MCF 10A (cell line): ENCODE measurements at places on chromosomes 3 and 15. TPM values are rescaled to one million over a fixed set of nuclear protein-coding genes. Genes with fewer than 3 reads are reported as not detected.

Gene ANKDD1A
- 0.16 and 0.66 TPM in 2 replicates for total RNA-seq

Gene SPATA12
- 0.12 TPM in 1 of 2 replicates, not detected in the other for total RNA-seq

Gene OXTR
- 0.63 and 1.2 TPM in 2 replicates for total RNA-seq

Gene PCLAF
- total RNA-seq, result 8.6 and 22.2 TPM in 2 replicates

DNA sequence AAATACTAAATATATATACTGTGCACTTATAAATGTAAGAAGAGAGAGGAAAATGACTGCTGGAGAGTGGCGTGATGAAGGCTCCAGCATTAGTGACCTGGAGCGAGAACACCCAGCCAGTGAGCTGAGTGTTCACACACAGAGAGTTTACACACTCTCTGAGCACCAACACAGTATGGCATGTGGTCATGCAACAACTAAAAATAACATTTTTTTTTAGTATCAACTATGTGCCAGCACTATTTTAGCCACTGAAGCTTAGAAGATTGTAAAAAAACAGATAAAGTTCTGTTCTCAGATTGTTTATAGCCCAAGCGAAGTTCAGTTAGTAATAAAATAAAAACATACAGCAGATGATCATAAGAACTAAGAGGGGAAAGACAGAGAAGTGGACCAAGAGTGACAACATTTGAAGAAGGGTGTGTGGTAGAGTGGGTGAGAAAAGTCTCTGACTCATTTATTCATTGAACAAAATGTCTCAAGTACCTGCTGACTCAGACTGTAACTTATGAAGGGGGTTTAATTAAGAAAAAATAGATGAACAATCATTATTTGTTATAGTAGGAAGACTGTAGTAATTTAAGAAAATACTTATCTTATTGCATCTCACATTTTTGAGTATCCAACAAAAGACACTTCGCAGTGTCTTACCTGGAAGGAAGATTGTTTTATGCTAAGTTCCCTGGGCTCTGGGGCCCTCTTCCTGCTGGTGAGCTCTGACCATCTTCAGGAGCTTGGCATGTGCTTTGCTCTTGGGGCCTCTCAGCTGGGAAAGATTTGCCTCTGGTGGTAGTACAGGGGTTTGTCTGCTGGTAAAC is 43.8 kb downstream of the GAP43 start:
- peaks cover 24% of the 10 kb centered on the region for H3K4me1 ChIP-seq
- H3K36me3 ChIP-seq, result no peaks in the 10 kb centered on the region
- peak overlapping the region; percentile 83 for H3K27ac ChIP-seq
- no peak overlapping the region for H3K4me3 ChIP-seq

Gene AMOTL2
- total RNA-seq, result 92.6 and 137 TPM in 2 replicates

DNA sequence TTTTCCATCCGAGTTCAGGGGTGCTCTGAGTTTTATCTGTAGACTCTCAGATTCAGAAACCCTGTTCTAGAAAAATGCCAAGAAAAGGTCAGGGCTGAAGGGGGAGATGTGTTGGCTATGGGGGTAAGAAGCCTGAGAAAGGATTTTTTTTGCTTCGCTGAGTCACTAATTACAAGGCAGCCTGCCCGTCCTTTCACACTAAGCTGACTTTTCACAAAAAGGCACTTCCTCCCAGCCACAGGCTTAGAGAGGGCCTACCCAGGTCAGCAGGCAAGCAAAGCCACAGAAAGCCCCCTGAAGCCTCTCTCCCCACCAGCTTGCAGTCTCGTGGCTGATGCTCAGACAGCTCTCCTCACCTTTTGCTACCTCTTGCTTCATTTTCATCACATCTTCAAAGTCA is 192.6 kb upstream of the PRICKLE2 start:
- H3K36me3 ChIP-seq, result no peaks in the 10 kb centered on the region
- DNase-seq, result peak; percentile 10
- no peak overlapping the region for H3K27ac ChIP-seq
- no peaks in the 10 kb centered on the region for H3K27me3 ChIP-seq
- H3K4me3 ChIP-seq, result no peak overlapping the region

Gene DAPK2
- total RNA-seq, result 4.6 and 6.8 TPM in 2 replicates

Gene GATM
- 0.54 and 1.6 TPM in 2 replicates for total RNA-seq

DNA sequence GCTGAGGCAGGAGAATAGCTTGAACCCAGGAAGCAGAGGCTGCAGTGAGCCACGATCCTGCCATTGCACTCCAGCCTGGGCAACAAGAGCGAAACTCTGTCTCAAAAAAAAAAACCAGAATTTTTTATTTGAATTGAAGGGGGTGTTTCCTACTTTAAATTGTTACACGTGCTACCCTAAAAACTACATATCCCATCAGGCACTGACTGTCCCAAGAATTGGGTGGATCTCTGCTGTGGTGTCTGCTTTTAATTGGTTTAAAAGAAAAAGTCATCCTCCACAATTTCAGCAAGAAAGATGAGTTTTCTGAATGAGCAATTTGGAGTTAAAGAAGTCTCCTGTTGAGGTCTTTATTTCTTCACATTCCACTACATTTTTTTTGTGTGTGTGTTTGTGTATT is 2.1 kb downstream of the PDIA3 start:
- DNase-seq, result peak; percentile 23
- H3K27ac ChIP-seq, result peak overlapping the region; percentile 91
- H3K36me3 ChIP-seq, result peaks cover 43% of the 10 kb centered on the region
- no peaks in the 10 kb centered on the region for H3K27me3 ChIP-seq
- peak overlapping the region; percentile 87 for H3K4me3 ChIP-seq

DNA sequence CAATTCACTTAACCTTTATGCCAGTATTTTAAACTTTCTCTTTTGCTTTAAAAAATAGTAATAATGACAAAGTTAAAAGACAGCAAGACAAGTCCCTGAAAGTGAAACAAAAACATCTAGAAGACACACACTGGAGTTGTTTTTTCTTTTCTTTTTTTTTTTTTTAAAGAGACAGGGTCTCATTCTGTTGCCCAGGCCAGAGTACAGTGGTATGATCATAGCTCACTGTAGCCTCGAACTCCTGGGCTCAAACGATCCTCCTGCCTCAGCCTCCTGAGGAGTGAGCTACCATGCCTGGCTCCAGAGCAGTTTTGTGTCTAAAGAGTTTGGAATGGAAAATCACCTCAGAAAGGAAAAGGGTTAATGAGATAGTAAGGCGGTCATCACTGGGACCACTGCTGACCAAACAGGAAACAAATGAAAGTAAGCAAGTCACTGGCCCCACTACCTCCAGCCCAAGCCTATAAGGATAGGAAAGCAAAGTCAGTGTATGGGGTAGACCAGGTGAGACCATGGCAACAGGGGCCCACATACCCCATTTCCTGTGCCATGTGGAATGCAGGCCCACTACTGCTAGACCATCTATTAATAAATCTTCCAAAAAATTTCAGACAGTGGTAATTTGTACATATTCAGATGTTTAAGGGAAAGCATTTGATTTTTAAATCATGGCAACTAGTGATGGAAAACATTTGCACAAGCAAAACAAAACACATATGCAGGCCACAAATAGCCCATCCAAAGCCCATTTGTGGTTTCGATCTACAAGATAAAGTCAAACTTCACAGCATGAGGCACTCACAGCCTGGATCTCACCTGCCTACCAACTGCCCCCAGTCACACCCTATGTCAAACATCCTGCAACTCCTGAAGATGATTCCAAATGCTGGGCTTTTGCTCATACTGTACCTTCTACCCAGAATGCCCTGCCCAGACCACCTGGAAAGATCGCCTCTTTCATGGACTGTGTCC is 62.6 kb downstream of the OSBPL10 start:
- H3K27me3 ChIP-seq, result no peaks in the 10 kb centered on the region
- peak overlapping the region; percentile 43 for H3K4me3 ChIP-seq
- peaks cover 55% of the 10 kb centered on the region for H3K4me1 ChIP-seq
- peak overlapping the region; percentile 78 for H3K27ac ChIP-seq
- DNase-seq, result no peak

DNA sequence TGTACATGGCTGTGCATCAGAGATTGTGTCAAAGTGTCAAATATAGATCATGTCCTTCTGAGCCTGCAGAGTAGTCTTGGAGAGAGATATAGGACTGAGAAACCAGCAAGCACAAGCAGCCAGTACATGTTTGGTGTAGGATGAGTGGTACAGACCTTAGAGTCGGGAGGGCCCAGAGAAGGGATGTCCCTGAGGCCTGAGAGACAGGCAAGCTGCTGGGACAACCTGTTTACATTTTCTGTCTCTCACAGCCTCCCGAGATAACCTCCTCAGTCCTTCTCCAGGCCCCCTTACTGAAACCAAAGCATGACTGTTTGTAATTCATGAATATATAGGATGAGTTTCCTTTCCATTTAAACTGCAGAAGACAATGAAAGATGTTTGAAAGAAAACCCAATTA is 182.4 kb upstream of the STT3B start:
- no peak overlapping the region for H3K4me3 ChIP-seq
- H3K27me3 ChIP-seq, result no peaks in the 10 kb centered on the region
- no peaks in the 10 kb centered on the region for H3K36me3 ChIP-seq
- no peak for DNase-seq
- no peak overlapping the region for H3K27ac ChIP-seq

GRCh38 chr15:93105485-93105884 is 16.5 kb upstream of the RGMA start:
- peaks cover 2% of the 10 kb centered on the region for H3K4me1 ChIP-seq
- DNase-seq, result no peak
- no peak overlapping the region for H3K27ac ChIP-seq
- H3K4me3 ChIP-seq, result no peak overlapping the region
- no peaks in the 10 kb centered on the region for H3K27me3 ChIP-seq

DNA sequence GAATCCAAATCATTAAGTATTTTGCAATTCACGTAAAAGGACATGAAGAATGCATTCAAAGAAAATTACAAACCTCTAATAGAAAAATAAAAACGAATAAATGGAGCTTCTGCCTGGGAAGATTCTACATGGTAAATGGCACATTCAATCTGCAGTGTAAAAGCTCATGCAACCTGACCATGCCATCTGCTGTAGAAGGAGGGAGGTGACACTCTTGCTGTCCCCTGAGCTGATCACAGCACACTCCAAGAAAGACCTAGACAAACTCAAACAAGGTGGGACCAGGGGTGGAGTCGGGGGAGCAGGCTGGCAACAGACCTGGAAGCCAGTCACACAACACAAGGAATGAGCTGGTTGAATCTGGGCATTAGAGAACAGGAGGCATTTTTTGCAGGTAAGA is 101.8 kb downstream of the BDH1 start:
- H3K36me3 ChIP-seq, result peaks cover 7% of the 10 kb centered on the region
- H3K4me3 ChIP-seq, result no peak overlapping the region
- H3K27ac ChIP-seq, result no peak overlapping the region

GRCh38 chr3:186653984-186654383 is 11.8 kb upstream of the HRG start:
- H3K4me1 ChIP-seq, result no peaks in the 10 kb centered on the region
- no peaks in the 10 kb centered on the region for H3K27me3 ChIP-seq

- no peaks in the 10 kb centered on the region for H3K4me1 ChIP-seq
- no peak overlapping the region for H3K4me3 ChIP-seq
- no peaks in the 10 kb centered on the region for H3K36me3 ChIP-seq
- H3K27ac ChIP-seq, result no peak overlapping the region
- H3K27me3 ChIP-seq, result no peaks in the 10 kb centered on the region
Measured at GRCh38 chr3:110846971-110847370, 224.6 kb upstream of the NECTIN3 start.

GRCh38 chr3:190870127-190870526 is 7.6 kb upstream of the GMNC start:
- H3K4me1 ChIP-seq, result peaks cover 5% of the 10 kb centered on the region
- no peaks in the 10 kb centered on the region for H3K36me3 ChIP-seq
- H3K27me3 ChIP-seq, result no peaks in the 10 kb centered on the region

GRCh38 chr15:52563501-52564060 is 5.2 kb downstream of the ARPP19 start:
- peaks cover 34% of the 10 kb centered on the region for H3K4me1 ChIP-seq
- H3K27ac ChIP-seq, result no peak overlapping the region
- DNase-seq, result no peak
- no peaks in the 10 kb centered on the region for H3K27me3 ChIP-seq

GRCh38 chr3:56125358-56126005 is 342.8 kb downstream of the ERC2 start:
- peak; percentile 83 for DNase-seq
- H3K27me3 ChIP-seq, result no peaks in the 10 kb centered on the region
- H3K4me1 ChIP-seq, result peaks cover 16% of the 10 kb centered on the region
- no peaks in the 10 kb centered on the region for H3K36me3 ChIP-seq
- peak overlapping the region; percentile 31 for H3K27ac ChIP-seq

DNA sequence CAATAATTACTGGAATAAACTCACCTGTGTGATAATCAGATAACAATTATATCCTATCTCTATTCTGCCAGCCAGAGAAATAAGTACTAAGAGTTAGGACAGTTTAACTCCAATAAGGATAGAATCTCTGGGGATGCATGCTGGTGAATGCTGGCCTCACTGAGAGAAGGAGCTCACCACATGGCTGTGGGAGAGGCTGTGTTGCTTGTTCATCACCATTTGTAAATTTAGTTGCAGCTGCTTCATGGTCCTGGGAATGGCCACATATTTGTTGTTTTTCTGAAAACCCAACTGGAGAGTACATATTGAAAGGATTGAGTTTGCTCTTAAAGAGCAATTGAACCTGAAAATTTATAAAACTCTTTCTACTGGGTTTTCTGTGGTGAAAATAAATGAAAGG is 207.3 kb downstream of the NECTIN3 start:
- DNase-seq, result no peak
- no peak overlapping the region for H3K4me3 ChIP-seq
- peaks cover 6% of the 10 kb centered on the region for H3K4me1 ChIP-seq
- no peaks in the 10 kb centered on the region for H3K27me3 ChIP-seq
- no peak overlapping the region for H3K27ac ChIP-seq
- H3K36me3 ChIP-seq, result no peaks in the 10 kb centered on the region

Gene MORC1
- not detected in 2 replicates for total RNA-seq

Gene NPAP1
- not detected in 2 replicates for total RNA-seq

DNA sequence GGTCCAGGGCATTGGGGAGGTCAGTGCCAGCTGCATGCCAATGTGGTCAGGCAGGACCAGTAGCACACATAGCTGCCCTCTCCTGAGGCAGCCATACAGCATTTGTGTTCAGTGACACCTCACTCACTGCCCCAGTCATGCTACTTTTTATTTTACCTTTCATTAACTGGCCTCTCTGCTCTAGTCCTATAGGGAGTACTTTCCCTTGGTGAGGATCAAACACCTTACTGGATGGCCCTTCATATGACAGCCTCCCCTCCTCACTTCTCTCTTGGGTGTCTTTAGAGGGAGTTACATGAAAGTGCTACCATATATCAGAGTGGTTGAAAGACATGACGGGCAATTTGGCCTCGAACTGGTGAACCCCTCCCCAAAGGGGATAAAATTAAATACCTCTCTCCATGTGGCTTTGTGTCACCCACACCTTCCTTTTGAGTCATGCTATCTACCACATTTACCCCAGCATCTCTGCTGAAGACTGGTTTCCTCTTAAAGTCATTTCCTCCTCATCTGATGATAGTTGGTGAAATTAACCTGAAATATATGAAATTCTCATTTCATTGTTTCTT is 17.6 kb downstream of the RLBP1 start:
- no peaks in the 10 kb centered on the region for H3K4me1 ChIP-seq
- H3K36me3 ChIP-seq, result peaks cover 15% of the 10 kb centered on the region
- H3K27ac ChIP-seq, result no peak overlapping the region
- no peaks in the 10 kb centered on the region for H3K27me3 ChIP-seq

- H3K4me1 ChIP-seq, result peaks cover 41% of the 10 kb centered on the region
- no peak overlapping the region for H3K4me3 ChIP-seq
- peak overlapping the region; percentile 99 for H3K27ac ChIP-seq
- DNase-seq, result peak; percentile 70
Measured at GRCh38 chr15:83278191-83278590, 6.3 kb downstream of the BNC1 start.
